ENCODE measurements at places on chromosomes 13 and 19.

DNA sequence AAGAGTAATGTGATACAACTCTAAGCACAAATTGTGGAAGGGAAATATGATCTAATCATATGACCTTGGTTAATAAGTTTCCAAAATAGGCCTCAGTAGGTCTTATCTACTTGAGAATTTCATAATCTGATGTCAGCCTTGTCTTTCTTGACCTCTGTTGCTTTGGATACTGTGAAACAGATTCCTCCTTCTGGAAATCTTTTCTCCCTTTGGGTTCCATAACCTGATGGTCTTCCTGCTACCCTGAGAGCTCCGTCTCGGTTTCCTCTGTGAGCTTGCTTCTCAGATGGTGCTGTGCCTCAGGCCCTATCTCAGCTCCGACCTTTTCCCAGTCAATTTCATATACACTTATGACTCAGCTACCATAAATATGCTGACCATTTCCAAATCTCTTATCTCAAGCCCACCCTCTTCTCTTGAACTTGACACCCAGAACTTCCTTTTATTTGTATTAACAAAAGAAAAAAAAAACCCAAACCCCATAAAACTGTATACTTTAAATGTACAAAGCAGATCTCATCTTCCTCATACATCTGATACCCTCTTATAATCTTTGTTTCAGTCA is 6.4 kb upstream of the SLC46A3 start:
- no peak for DNase-seq

DNA sequence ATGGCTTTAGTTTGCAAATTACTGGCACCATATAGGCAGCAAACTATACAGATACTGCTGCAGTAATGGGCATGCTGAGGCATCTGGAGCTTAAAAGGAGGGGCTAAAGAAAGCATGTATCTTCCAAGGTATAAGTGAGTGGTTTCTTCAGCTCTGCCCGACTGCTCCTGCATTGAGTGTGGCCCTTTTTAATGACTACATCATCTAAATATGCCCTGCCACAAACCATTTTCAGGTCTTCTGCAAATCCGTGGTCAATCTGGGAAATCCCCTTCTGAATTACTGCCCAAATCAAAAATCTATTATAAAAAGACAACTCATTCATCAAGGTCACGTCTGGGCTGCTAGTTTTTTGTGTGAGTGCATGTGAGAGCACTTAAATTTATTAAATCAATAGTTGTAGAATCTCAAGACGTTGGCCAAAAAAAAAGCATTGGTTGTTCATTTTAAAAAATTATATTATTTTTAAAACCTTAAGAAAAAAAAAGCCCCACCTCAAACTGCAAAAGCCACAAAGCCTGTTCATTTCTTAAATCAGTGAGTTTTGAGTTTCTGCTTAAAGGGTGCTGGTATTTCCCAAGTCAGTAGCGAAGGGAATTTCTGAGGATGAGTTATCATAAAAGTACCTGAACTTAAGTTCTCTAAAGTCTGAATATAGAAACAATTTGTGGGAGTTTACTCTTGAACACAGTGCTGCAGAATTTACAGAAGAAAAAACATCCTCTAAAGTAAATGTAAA is 16.3 kb downstream of the LCP1 start:
- no peak for DNase-seq

GRCh38 chr13:37870895-37871550 is 1.5 kb upstream of the TRPC4 start:
- peak; percentile 64 for DNase-seq

DNA sequence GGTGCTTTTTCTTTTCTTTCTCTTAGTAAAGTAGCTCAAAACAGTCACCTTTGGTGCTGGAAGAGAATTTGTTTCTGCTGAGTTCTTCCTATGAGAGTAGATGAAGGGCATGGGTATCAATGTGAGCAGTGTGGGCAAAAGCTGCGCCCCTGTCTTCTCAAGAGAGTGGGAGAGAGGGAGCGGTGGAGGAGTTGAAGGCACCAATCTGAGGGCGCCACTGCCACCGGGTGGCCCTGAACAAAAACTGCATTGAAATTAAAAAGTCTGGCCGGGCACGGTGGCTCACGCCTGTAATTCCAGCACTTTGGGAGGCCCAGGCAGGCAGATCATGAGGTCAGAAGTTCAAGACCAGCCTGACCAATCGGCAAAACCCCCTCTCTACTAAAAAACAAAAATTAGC is 28.7 kb upstream of the EPHX3 start:
- peak; percentile 30 for DNase-seq

DNA sequence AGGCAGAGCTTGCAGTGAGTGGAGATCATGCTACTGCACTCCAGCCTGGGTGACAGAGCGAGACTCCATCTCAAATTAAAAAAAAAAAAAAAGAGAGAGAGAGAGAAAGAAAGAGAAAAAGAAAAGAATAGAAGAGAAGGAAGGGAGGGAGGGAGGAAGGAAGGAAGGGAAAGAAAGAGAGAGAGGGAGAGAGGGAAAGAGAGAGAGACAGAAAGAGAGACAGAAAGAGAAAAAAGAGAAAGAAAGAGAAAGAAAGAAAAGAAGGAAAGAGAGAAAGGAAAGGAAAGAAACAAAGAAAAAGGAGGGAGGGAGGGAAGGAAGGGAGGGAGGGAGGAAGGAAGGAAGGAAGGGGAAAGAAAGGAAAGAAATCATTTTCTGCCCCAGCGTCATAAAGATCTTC is 7.0 kb upstream of the UNC13A start:
- DNase-seq = no peak

DNA sequence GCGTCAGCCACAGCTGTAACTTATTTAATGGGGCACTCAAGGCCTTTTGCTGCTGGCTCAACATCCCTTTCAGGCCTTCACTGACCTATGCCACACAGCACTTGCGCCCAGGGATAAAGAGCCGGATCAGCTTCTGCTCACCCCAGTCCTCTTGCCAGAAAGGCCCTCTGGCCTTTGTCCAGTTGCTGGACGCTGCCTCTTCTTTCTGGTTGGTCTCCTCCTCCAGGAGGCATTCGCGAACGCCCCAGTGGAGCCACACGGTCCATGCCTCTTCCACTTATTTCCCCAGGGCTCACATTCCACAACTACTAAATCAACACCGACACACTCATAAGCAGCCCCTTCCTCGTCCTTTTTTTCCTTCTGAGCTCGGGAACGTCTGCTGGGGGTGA is 3.7 kb upstream of the ZNF329 start:
- DNase-seq = peak; percentile 50

DNA sequence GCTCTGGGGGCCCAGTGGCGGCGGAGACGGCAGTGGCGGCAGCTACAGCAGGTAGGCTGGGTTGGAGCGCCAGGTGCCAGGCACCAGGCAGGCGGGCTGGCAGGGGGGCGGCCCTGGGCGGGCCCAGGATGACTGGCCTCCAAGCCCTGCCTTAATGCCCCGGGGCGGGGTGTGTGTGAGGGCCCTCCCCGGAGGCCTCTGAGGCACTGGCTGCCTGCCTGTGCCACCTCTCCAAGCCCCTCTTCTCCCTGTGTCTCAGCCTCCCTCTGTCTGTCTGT is at the start of gene KLK11:
KLK11 (minus strand) TSS at position 63 of the 278 bp plus-strand sequence. CDS start 985 bp downstream, outside the sequence.
- no peak for DNase-seq

GRCh38 chr13:51632591-51633362 is 48.5 kb downstream of the WDFY2 start:
- no peak for DNase-seq

GRCh38 chr19:44111910-44112463 is 1.2 kb upstream of the ZNF225 start:
- DNase-seq = peak; percentile 91

GRCh38 chr13:110650436-110650835 is 35.1 kb downstream of the NAXD start:
- no peak for DNase-seq

DNA sequence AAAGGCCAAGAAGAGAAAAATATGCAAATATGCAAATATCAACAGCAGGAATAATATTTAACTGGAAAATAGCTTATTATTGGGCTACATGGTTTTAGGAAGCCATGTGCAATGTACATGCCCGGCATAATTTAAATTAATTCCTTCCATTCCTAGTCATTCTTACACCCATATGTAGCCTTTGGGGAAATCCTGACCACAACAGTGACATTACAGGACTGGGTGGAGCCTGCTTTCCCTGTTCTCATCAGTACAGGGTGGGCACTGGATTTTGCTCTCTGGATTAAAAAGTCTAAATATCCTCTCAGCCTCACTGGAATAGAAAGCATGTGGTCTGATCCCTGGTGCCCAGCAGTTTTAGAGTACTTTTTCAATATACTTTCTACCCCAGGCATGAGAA is 198.2 kb downstream of the DNAJC15 start:
- DNase-seq = peak; percentile 60

DNA sequence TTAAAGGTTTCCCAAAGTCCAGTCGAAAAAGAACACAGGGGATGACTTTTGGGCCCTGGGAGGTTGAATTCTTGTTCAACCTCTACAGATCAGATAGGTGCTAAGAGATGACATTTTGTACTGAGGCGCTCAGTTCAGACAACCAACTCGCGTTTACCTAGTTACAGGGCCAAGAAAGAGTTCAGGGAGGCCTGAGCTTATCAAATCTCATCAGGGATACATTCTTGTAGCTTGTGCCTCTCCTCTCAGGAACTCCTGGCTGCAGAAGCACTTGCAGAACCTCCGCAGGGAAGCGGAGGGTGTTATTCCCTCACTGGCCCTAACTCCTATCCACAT is 825 bp downstream of the ZNF776 start:
- DNase-seq = peak; percentile 9

DNA sequence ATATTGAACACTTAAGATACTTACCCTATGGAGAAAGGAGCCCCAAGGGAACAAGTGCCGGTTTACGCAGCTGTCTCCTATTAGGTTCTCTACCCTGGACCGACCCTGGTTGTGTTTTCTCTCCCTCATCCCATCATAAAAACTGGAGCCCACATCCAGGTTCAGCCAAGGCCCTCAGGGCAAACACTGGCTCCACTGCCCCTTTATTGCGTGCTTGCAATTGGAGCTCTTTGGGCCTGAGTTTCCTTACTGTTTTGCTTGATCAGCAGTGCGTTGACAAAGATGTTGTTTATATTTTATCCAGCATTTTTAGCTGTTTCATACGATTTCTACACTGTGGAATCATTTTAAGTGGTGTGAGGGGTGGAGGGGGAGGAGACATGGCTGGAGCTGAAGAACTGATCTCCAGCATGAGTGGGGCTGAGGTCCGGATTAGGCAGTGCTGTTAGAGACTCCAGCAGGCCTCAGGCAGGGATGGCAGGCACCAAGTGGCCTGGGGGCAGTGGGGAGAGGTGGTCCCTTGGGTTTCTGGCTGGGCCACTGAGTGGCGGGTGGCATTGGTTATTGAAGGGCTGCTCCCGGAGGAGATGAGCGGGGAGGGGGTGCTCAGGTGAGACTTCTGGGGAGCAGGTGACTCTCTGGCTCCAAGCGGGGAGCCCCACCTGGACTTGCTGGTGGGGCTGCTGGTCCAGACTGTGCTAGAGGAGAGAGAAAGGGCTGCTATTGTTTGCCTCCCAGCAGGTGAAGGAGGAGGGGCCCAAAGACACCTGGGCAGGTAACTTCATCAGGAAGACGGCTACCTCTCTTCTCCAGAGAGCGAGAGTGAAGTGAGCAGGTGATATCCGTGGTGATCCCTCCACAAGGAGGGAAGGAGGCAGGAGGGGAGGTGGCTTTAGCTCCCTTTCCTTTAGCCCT is 62.4 kb upstream of the RNF113B start:
- DNase-seq = no peak

GRCh38 chr19:32418155-32418554 is 12.6 kb downstream of the DPY19L3 start:
- DNase-seq = no peak

GRCh38 chr13:45109102-45109720 is 11.1 kb upstream of the GTF2F2 start:
- peak; percentile 3 for DNase-seq

- no peak for DNase-seq
These were observed 4.2 kb downstream of the B9D2 start for GRCh38 chr19:41359741-41360140.

GRCh38 chr19:18867199-18867598 is 28.8 kb downstream of the CERS1 start:
- DNase-seq = no peak

- DNase-seq = no peak
These were observed 332.6 kb upstream of the DACH1 start for GRCh38 chr13:72199640-72200039.

- no peak for DNase-seq
These were observed 292.6 kb downstream of the TDRD3 start for GRCh38 chr13:60689571-60689970.

- no peak for DNase-seq
These were observed 53.4 kb downstream of the KCNC3 start for GRCh38 chr19:50275577-50276368.

DNA sequence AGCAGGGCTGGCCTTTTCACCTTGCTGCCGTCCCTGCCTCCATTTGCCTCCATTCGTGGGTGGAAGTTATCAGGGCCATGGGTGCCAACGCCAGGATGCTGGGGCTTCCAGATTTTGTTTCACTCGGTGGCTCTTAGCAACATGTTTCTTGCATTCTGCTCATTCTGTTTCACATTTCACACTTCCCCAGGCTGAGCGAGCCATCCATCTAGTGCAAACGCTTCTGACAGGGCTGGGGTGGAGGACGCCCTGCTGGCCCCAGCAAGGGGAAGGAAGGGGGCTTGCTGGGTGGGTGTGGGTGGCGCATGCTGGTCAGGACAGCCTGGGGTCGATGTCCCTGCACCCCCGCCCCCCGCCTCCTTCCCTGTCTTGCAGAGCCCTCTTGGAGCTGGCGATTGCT is 165.2 kb downstream of the URI1 start:
- no peak for DNase-seq

DNA sequence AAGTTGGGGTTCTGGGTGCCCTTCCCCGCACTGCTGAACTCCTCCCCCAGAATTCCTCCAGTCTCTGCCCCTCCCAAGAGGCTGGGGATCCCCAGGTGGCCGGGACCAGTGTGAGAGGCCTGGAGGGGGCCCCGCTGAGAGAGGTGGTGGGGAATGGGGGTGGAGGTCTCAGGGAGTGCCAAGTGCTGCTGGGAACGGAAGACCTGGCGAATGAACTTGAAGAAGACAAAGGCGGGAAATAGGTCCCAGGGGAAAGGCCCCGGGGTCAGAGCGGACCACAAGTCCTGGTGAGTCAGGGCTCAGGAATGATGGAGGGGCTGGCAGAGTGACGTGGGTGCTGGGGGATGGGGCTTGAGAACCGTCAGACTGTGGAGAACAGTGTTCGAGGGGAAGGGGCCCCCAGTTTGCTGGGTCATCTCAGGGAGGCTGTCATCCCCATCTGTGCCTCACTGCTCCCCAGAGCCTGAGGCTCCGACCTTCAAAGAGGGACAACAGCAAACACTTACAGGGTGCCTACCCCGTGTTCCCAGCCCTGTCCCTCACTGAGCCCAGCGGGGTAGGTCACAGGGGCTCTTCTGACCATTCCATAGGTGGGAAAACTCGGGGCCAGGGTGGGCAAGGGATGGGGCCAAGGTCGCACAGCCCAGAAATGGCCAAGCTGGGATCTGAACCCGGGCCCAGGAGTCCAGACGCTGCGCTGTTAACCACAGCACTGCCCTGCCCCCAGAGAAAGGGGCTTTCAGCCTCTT is 16.0 kb upstream of the SEMA6B start:
- peak; percentile 81 for DNase-seq

GRCh38 chr13:109735436-109735966 is 50.9 kb downstream of the IRS2 start:
- no peak for DNase-seq

GRCh38 chr13:96041326-96042110 is 11.7 kb downstream of the UGGT2 start:
- no peak for DNase-seq

GRCh38 chr13:99228737-99229691 is 28.4 kb downstream of the UBAC2 start:
- peak; percentile 74 for DNase-seq

GRCh38 chr13:70424428-70424827 is 316.2 kb upstream of the KLHL1 start:
- no peak for DNase-seq

GRCh38 chr19:2186071-2186846 is 22.5 kb downstream of the DOT1L start:
- peak; percentile 97 for DNase-seq

- DNase-seq = peak; percentile 39
These were observed at the start of gene ZBTB32 for GRCh38 chr19:35704218-35704617. TSS of gene ZBTB32 (plus strand) at chr19:35704558. CDS start at chr19:35714627, 10,069 bp downstream.

Data from adipocyte (in vitro differentiated cells).